ENCODE measurements at places on chromosomes 5 and 9. TPM values are rescaled to one million over a fixed set of nuclear protein-coding genes. Genes with fewer than 3 reads are reported as not detected.
A peak's percentile ranks its signal among the peaks of the same experiment; 100 is the strongest.

- H3K27ac ChIP-seq = no peak overlapping the region
- H3K36me3 ChIP-seq = peaks cover 10% of the 10 kb centered on the region
- no peak for DNase-seq
- H3K4me1 ChIP-seq = peaks cover 8% of the 10 kb centered on the region
These were observed 5.4 kb upstream of the ZDHHC12 start for GRCh38 chr9:128729302-128729701.

GRCh38 chr5:98599016-98599415 lies 174.4 kb upstream of the RGMB start:
- no peak overlapping the region for H3K4me3 ChIP-seq
- H3K4me1 ChIP-seq = no peaks in the 10 kb centered on the region
- H3K27me3 ChIP-seq = no peaks in the 10 kb centered on the region

GRCh38 chr9:135039266-135039870 lies 48.1 kb upstream of the OLFM1 start:
- H3K27me3 ChIP-seq = no peaks in the 10 kb centered on the region
- no peak overlapping the region for H3K27ac ChIP-seq
- no peaks in the 10 kb centered on the region for H3K4me1 ChIP-seq
- no peak overlapping the region for H3K4me3 ChIP-seq
- DNase-seq = peak; percentile 38
- H3K36me3 ChIP-seq = no peaks in the 10 kb centered on the region

SLC6A7 gene
- total RNA-seq = under 0.01 TPM

GDA gene
- total RNA-seq = not detected

DNA sequence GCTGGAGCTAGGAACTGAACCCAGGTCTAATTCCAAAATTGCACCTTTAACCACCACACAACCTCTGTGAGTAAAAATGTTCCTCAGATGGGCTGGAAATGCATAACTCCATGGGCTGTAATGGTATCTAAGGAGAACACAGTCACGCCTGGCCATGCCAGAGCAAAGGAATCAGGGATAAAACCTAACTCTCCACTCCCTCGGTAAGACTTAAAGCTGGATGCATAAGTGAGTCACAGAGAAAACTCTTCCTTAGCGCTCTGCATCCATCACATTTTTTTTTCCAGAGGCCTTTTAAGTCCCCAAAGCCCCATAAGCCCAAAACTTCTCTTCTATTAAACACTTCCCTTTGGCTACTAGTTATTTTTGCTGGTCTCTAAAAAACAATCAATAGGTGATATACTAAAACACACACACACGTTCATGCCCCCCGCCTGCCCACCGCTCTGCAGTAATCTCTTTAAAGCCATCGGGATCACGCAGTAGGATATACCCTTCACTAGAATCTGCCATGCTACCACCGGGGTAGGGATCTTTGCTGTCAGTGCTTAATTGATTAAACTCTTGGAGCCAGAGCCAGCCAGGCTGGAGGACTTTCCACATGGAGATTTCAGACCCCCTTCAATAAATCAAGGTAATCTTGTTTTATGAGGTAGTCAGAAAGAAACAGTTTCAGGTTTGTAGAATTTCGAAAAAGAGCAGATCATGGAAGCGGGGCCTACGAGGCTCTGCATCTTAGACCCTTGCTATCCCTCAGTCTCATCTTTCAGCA lies 212.9 kb downstream of the MAPKAP1 start:
- H3K4me1 ChIP-seq = peaks cover 16% of the 10 kb centered on the region
- no peaks in the 10 kb centered on the region for H3K27me3 ChIP-seq
- no peaks in the 10 kb centered on the region for H3K36me3 ChIP-seq

DNA sequence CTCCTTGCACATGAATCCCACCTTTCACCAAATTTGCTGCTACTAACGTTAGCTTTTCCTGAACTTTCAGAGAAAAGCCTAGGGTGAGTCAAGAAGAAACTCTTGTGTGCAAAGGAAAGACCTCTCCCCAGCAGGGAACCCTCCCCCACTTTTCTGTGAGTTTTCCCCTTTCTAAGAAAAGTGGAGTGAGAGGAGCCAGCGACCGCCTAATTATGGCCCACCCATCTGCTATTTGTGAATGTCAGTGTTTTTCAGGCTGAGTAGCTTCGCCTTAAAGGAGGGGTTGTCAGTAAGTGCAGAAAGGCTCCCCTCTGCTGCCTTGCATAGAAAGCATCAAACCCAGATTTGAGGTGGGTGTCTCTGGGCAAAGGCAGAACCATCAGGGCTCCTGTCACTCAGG lies 46.8 kb upstream of the SPOCK1 start:
- H3K4me1 ChIP-seq = peaks cover 7% of the 10 kb centered on the region
- H3K27ac ChIP-seq = no peak overlapping the region
- H3K4me3 ChIP-seq = no peak overlapping the region
- H3K27me3 ChIP-seq = no peaks in the 10 kb centered on the region
- no peaks in the 10 kb centered on the region for H3K36me3 ChIP-seq

DNA sequence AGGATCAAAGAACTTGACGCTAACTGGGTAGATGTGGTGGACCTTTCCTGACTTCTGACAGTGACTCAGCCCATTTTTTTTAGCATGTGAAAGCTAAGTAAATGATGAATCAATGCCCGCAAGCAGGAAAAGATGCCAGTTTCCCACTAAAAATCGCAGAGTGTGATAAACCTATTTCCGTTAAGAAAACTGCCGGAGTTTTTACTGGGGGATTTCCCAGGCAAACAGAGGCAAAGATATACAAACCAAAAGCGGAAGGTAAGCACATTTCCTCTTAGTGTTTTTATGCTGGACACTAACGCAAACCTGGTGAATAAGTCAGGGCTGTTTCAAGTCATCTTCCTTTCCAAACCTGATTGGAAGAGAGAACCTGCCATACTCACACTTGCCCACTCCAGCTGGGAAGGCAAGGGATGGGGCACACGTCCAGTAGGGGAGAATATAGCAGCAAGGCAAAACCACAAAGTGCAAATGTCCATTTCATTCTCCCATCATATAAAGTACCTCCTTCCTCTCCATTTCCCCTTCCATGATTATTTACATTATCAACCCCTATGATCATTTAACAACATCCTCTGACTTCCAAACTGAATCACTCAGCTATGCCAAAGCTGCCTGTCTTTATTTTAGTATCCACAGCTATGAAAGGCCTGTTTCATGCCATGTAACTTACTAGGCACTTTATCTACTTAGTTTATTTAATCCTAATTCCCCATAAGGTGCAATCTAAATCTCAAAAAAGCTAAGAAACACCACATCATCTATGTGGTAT lies 349.7 kb upstream of the RFX3 start:
- peak; percentile 78 for DNase-seq
- no peaks in the 10 kb centered on the region for H3K36me3 ChIP-seq
- peaks cover 33% of the 10 kb centered on the region for H3K4me1 ChIP-seq

- no peaks in the 10 kb centered on the region for H3K4me1 ChIP-seq
- peaks cover 26% of the 10 kb centered on the region for H3K27me3 ChIP-seq
- DNase-seq = peak; percentile 80
These were observed 7.9 kb upstream of the FIBCD1 start for GRCh38 chr9:130946766-130947617.

OTULINL gene
- 0.36 TPM for total RNA-seq

NME5 gene
- total RNA-seq = 5.9 TPM

DNA sequence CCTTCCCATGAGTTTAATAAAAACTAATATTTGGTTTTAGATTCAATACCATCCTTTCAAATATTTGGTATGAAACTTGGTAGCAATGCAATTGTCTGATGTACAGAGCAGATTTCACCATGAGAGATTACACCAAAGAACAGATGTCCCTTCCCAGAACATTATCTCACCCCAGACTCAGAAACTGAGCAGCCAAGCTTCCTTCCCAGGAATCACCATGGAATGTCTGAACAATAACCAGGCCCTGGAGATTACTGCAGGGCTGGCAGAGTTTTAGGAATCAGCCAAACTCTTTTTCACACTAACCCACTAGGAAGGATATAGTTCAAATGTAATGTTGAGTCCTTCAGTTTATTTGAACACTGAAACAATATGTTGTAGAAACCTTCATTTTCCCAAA lies 23.9 kb downstream of the CLTA start:
- peak overlapping the region; percentile 7 for H3K27ac ChIP-seq
- peaks cover 15% of the 10 kb centered on the region for H3K4me1 ChIP-seq
- peaks cover 90% of the 10 kb centered on the region for H3K36me3 ChIP-seq
- no peaks in the 10 kb centered on the region for H3K27me3 ChIP-seq

DNA sequence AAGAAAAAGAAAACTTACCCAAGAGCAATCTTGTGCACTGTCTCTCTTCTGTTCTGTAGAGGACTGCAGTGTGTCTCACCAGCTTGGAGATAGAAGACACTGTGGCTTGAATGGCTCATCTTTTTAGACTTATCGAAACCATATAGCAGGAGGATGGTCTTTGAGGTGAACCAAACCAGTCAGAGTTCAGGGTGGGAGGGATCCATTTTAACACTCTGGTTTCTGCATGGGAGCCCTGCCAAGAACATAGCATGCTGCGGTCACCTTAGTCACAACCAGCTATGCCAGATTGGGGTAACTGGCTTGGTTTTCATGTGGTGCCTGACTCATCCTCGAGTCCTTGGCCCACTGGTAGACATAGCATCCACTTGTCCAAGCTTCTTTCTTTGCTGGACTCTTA lies 135.1 kb downstream of the PAPPA start:
- H3K27ac ChIP-seq = peak overlapping the region; percentile 58
- no peaks in the 10 kb centered on the region for H3K36me3 ChIP-seq
- peaks cover 26% of the 10 kb centered on the region for H3K4me1 ChIP-seq
- DNase-seq = peak; percentile 83
- peak overlapping the region; percentile 29 for H3K4me3 ChIP-seq

DNA sequence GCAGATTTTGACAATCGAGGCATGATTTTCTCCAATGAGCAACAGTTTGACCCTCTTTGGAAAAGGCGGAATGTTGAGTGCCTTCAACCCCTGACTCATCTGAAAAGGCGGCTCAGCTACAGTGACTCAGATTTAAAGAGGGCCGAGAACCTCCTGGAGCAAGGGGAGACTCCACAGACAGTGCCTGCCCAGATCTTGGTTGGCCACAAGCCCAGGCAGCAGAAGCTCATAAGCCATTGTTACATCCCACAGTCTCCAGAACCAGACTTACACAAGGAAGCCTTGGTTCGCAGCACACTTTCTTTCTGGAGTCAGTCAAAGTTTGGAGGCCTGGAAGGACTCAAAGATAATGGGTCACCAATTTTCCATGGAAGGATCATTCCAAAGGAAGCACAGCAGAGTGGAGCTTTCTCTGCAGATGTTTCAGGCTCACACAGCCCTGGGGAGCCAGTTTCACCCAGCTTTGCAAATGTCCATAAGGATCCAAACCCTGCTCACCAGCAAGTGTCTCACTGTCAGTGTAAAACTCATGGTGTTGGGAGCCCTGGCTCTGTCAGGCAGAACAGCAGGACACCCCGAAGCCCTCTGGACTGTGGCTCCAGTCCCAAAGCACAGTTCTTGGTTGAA lies 13.6 kb downstream of the PTPDC1 start:
- DNase-seq = peak; percentile 87
- H3K27me3 ChIP-seq = no peaks in the 10 kb centered on the region
- peaks cover 17% of the 10 kb centered on the region for H3K4me1 ChIP-seq
- H3K36me3 ChIP-seq = no peaks in the 10 kb centered on the region
- H3K27ac ChIP-seq = peak overlapping the region; percentile 36
- H3K4me3 ChIP-seq = no peak overlapping the region

BNC2 gene
- 51.3 TPM for total RNA-seq

DNA sequence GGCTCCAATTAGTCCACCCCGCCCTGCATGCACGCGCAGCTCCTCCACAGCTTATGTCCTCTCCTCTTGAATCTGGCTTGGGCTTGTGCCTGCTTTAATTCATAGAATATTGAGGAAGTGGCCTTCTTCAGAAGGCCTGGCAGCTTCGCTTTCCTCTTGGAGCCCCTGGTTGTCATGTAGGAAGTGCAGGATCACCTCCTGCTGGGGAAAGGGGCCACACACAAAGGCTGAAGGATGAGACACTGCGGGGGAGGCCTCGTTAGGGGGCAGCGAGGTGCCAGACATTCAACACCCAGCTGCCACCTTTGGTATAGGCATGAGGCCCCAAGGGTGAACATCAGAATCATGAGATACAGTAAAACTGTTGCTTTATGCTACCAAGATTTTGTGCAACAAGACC lies 2.7 kb upstream of the CNOT6 start:
- H3K27ac ChIP-seq = no peak overlapping the region
- H3K27me3 ChIP-seq = no peaks in the 10 kb centered on the region
- peaks cover 17% of the 10 kb centered on the region for H3K4me1 ChIP-seq

AKNA gene
- 27.9 TPM for total RNA-seq

GRCh38 chr5:158351485-158352125 lies 492.7 kb upstream of the CLINT1 start:
- H3K27ac ChIP-seq = no peak overlapping the region
- DNase-seq = no peak
- H3K36me3 ChIP-seq = no peaks in the 10 kb centered on the region
- no peaks in the 10 kb centered on the region for H3K4me1 ChIP-seq
- H3K4me3 ChIP-seq = no peak overlapping the region
- H3K27me3 ChIP-seq = no peaks in the 10 kb centered on the region

DNA sequence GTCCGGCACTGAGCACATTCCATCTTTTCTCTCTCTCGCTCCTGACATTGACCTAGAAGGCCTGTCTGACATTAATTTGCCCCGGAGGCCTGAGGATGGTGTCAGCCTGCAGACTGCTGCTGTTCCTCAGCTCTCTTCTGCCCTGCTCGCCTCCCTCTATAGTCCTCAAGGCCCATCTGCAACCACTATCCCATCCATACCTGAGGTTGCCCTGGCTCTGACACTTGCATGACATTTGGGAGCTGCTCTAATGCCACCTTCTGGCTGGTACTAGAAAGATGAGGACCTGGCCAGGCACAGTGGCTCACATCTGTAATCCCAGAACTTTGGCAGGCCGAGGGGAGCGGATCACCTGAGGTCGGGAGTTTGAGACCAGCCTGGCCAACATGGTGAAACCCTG lies 38.6 kb upstream of the GGTA1 start:
- no peaks in the 10 kb centered on the region for H3K36me3 ChIP-seq
- no peaks in the 10 kb centered on the region for H3K4me1 ChIP-seq
- peaks cover 2% of the 10 kb centered on the region for H3K27me3 ChIP-seq
- H3K4me3 ChIP-seq = no peak overlapping the region
- DNase-seq = no peak
- H3K27ac ChIP-seq = no peak overlapping the region

GRCh38 chr5:147586221-147586620 lies 76.4 kb upstream of the DPYSL3 start:
- H3K4me1 ChIP-seq = no peaks in the 10 kb centered on the region
- no peaks in the 10 kb centered on the region for H3K27me3 ChIP-seq
- no peak for DNase-seq
- no peak overlapping the region for H3K4me3 ChIP-seq
- no peaks in the 10 kb centered on the region for H3K36me3 ChIP-seq

DNA sequence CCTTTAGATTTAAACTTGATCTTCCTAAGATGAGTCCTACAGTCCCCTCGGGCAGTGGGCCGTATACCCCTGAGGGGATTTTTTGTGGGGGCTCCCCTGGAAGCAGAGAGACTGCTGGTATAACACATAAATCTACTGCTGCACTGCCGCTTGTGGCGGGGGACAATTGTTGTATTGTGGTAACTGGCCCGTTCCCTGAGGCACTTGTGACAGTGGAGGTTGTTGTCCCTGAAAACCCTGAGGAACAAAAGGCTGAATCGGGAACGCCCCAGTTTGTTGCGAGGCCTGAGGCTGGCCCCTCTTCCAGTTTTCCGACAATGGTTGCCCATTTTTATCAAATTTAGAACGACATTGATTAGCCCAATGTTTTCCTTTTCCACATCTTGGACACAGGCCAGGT lies 4.7 kb upstream of the TMEM141 start:
- H3K4me1 ChIP-seq = peaks cover 8% of the 10 kb centered on the region
- DNase-seq = no peak
- no peak overlapping the region for H3K4me3 ChIP-seq
